Stimulated activated CD8-positive, alpha-beta memory T cell treated with anti-CD3 and anti-CD28 coated beads, Interleukin-4, amount 100 ng/mL, for 48 hours (primary cell): ENCODE measurements at places on chromosomes 7 and 10.

DNA sequence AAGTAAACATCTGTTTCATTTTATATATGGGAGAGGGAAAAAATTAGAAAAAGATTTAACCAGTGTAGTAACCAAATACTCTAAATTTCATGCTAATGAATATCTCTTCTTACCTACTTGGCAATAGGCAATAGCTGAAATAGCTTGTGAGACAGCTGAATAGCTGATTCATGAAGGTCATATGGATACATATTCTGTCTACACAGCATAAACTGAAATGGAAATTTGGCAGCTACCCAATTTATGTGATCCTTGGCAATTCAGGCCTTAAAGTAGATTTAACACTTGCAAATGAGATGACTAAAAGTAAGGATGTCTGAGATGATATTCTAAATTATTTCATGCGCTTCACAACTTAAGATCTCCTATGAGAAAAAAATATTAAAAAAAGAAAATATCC lies 261.2 kb upstream of the SEMA3A start:
- no peak for DNase-seq

DNA sequence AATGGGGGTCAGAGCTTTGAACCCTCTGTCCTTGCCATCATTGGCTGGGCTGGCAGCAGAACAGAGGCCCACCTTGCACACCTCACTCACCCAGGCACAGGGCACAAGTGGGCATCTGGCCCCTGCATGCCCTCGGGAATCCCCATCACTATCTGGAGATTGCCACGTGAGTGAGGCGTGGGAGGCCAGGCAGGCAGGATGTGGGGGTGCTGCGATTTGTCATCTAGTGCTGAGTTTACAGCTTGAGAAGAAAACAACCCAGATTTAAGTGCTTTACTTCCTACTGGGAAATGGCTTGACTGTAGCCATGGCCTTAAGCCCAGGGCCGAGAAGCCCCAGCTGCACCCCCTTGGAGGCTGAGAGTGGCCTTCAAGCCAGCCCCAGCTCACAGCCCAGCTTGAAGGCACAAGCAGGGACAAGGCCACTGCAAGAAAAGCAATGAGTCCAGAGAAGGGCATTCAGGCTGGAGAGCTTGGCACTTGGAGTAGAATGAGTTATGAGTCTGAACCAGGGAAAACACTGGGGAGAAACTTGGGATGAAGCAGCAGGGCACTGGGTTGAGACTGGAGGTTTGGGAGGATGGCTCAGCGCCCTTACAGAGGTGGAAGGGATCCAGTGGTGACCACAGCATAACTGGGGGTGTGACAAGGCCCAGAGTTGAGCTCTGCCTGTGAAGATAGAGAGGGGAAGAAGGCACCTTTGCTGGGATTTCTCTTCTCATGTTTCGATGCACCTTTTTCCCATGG lies 123.0 kb downstream of the CXCL12 start:
- DNase-seq, result no peak

DNA sequence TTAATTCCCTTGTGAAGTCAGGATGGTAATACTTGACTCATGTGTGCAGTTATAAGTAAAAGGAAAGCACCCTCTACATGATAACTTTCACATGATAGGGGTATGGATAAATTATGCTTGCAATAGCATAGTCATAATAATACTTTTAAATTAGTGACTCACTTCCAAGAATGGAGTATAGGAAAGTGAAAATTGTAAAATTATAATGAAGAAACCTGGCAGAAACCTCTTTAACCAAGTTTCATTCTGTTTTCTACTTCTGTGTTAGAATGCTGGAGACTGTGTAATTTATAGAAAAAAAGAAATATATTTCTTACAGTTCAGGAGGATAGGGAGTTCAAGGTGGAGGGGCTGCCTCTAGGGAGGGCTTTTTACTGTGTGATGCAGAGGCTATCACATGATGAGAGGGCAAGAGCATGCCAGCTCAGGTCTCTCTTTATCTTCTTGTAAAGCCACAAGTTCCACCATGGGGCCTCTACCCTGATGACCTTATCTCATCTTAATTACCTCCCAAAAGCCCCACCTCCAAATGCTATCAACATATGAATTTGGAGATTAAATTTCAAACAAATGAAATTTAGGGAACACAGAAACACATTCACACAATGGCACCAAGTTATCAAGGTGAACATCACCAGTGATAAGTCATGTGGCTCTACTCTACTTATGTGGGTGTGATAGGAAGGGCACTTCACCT lies 43.2 kb downstream of the HDAC9 start:
- no peak for DNase-seq

GRCh38 chr10:32144817-32145688 lies 88.8 kb upstream of the KIF5B start:
- DNase-seq, result no peak

GRCh38 chr7:116595063-116595462 lies 70.2 kb downstream of the CAV1 start:
- DNase-seq, result no peak

GRCh38 chr10:69629897-69630650 lies at the start of gene FAM241B:
TSS of gene FAM241B (plus strand) at chr10:69630247. CDS start at chr10:69631744, 1,497 bp downstream.
- DNase-seq, result peak; percentile 83

DNA sequence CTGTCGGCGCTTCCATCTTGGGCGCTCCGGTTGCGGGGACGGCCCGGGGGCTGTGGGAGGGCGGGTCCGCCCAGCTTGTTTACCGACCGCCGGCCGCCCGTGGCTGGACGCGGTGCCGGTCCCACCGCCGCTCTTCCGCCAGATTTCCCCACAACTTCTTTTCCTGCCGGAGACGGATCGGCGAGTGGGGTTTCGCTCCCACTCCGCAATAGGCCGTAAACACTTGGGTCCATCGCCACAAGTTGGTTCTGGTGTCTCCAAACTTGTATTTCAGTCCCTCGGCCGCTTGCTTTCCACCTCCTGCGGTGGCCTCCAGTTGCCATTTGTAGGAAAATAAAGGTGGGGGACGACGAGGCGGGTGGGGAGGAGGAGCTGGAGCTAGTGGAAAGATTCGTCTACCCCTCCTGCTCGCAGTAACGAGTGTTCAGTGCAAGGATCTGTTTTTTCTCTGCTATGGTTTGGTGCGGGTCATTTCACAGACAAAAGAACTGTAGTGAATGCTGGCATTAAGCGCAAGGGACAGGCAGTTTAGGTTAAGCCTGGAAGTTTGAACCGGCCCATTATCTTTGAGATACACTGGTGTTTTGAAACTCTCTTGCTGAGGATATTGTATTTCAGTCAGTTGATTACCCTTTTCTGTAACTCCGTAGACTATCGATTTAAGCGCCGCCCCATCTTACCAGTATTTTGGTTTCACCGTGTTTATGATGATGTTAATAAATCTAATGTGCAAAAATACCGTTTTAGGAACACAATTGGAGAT lies 24.3 kb upstream of the ZRANB1 start:
- peak; percentile 57 for DNase-seq

- no peak for DNase-seq
Observed at GRCh38 chr10:132586739-132587138, 49.2 kb downstream of the INPP5A start.

DNA sequence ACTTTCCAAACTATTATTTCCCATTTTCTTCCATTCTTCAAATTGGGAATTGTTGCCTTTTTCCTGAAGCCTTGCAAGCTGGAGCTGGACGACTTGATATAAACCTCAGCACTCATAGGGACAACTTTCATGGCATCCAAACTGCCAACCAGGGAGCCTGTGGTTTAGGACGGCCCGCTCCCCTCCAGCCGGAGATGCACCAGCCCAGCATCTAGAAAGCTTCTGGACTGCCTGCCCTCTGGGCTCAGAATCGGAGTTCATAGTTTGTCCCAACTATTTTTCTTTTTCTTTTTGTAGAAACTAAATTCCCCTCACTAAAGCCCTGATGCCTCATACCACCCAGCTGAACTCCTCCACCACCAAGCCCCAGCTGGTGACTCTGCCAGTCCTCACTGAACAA lies 200.3 kb downstream of the DNAJB6 start:
- no peak for DNase-seq

GRCh38 chr7:65001291-65001814 lies 5.1 kb downstream of the ERV3-1 start:
- DNase-seq, result no peak

DNA sequence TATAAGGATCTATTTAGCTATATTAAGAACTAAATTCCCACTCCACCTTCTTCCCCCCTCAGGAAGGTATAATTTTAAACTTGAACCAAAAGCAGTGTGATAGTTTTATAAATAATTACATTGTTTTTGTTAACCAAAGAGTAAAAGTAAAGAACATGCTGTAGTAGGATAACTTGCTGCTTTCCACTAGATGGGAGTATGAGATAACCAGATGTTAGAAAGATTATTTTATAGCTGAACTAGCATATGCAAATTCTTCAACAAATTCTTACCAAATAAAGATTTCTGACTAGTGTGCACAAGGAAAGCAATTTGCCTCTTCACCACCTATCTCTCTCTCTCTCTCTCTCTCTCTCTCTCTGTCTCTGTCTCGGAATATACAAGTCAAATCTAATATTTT lies 31.8 kb downstream of the TES start:
- DNase-seq, result no peak

DNA sequence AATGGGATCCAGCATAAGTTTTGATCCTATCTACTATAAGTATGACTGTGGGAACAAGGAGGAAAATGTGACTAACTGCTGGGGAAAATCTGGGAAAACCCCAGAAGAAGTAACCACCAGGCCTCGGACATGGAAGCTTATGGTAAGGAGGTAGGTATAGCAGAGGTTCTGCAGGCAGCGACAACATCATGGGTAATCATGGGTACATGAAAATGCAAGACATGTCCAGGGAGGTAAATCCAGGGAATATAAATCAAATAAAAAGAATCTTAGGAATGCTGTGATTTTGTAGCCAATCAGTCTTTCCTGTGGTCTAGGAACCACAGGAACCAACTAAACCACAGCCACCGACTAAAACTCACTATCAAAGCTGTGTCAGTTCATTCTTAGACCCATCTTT lies 168.3 kb upstream of the NPY start:
- DNase-seq, result no peak

- peak; percentile 74 for DNase-seq
Observed at GRCh38 chr10:3068201-3068967, 1.0 kb downstream of the PFKP start.

- no peak for DNase-seq
Observed at GRCh38 chr7:107594961-107595737, 15.1 kb downstream of the BCAP29 start.
